ENCODE measurements at places on chromosomes 3 and 15.

DNA sequence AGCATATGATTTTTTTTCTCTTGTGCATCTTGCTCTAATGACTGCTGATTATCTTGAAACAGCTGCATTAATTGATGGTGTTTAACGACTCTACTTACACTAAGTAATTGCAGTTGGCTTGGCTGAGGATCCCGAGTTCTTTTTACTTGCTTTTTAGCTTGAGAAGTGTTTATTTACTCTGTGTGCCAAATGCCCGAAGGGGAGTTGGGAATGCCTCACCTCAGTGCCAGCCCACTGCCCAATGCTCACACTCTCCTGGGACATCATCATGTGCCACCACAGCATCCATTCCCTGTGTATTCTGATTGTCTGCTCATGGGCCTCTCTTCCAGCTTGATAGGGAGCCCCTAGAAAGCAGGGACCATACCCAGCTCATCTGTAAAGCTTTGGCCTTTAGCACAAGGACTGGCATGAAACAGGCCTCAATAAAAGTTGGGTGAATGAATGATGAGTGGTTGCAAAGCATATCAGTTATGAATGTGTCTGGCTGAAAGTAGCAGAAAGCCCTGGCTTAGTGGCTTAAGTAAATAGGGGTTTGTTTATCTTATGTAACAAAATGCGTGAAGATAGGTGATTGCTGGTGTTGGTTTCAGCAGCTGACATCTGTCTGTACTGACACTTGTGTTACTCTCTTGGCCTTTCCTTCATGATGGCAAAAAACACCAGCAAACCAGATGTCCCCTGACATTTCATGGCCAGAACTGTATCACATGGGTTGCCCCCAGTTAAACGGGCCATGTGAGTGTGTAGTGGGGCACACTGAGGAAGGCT, 8.1 kb downstream of the PXYLP1 start:
- DNase-seq: no peak

- DNase-seq: no peak
Measured at GRCh38 chr3:58478781-58479180, 13.1 kb upstream of the KCTD6 start.

GRCh38 chr3:10286596-10287295, 6.0 kb downstream of the GHRL start:
- DNase-seq: no peak

DNA sequence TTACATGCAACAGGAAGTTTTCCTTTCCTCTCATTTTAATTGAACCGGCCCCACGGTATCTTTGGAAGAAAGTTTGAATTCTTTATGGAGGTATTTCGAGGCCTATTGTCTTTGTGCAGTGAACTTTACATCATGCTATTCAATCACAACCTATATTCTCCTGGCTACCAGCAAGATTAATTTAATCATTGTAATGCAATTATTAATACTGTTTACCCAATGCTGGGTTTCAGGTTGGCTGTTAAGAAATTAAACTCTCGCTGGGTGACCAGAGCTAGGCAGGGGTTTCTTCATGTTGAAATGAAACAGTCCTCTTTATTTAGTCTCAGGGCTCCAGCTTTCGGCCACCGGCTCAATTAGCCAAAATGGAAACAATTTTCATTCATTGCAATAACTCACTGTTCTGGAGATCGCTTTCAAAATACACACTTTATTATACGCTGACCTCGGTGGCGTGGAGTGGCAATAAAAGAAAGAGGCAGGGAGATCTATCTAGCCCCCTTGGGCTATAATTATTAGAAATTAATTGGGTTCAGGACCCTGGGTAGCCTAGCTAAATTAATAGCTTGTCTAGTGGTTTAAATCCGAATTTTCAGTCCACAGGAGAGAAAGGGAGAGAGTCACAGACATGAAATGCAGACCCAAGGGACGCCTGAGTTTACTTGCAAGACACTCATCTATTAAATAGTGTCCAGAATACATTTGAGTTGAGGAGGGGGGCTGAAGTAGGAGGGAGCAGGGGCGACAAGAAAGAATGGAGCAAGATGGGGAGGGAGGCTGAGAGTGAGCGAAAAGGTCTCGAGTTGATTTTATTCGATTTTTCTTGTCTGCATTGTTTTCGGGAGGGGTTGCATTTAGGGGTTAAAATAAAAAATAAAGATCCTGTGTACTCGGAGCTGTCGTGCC, 3.9 kb upstream of the MECOM start:
- no peak for DNase-seq

- no peak for DNase-seq
Measured at GRCh38 chr15:69609176-69609575, 156.6 kb downstream of the RPLP1 start.

GRCh38 chr3:144084929-144085328, 113.3 kb downstream of the DIPK2A start:
- DNase-seq: no peak

GRCh38 chr3:31810991-31811433, 170.1 kb downstream of the OSBPL10 start:
- DNase-seq: no peak

DNA sequence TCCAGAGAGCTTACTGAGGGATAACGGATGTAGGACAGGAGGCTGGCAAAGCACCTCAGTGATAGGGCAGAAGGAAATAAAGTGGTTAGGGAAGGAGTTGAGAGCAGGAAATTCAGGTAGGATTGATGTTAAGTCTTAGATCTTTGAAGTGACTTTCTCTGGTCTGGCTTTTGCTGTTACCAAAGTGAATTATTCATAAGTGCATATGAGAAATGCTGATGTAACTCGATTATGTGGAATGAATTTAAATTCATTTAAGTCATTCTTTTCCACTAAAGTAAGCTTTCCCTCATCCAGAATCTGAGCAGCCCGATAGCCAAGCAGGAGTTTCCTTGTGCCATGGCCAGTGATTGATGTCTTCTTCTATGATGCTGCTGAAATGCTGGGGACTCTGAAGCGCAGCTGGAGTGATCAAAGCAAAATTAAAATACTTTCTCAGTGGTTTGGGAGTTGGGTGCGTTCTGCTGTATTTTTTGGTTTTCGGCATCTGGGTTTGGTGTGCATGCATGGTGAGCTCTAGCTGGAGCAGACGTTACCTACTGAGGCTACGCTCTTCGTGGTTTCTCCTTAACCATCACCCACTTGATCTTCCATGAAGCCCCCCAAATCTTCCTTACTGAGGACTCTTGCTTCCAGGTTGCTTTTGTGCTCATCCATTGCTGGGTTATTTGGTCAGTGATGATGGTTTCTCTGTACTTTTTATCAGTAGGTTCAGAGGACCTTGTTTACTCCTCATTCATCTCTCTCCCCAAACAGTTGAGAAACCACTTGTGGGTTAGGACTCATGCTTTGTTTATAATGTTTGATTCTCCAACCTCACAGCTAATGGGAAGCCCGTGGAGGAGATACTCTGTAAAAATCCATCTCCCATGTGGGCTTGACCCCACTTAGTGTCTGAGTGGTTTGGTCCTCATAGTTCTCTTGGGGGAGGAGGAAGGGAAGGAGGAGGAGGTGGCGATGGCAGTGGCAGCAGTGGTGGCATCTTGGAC, 72.5 kb downstream of the IGF1R start:
- no peak for DNase-seq

- no peak for DNase-seq
Measured at GRCh38 chr3:10485380-10485779, 20.0 kb downstream of the ATP2B2 start.

- no peak for DNase-seq
Measured at GRCh38 chr15:56608140-56608778, 125.0 kb downstream of the ZNF280D start.

All from cortex of kidney (tissue), 1 donor.